NCI-H82 (cell line): ENCODE measurements at places on chromosomes 1 and 21.

DNA sequence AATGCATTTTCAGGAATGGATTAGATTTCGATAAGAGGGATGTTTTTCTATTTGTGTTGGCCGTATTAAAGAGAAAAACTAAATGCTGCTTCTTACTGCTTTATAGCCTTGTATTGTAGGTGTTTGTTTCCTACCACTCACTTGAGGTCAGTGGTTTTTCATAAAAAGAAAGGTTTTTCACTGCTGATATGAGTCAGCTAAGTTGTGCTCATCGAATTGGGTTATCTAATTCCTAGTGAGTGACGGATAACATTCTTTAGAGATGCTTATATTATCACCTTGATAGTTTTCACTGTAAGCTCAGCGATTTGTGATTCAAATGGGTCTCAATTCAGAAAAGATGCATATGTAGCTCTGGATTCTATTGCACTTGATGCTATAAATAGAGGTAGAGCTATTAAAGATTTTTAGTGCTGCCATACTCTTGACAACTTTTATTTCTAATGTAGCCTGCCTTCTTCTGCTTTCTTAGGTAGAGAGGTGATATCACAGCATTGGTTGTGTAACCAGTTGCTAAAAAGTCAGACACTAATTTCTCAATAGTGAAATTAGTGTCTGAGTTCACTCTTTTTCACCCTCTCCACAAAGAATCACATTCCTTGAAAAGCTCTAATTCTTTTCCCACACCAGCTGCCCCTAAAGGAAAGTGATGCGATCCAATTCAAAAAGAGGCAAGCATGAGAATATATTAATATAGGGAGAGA, 180.0 kb downstream of the RASAL2 start:
- no peak for DNase-seq

GRCh38 chr1:238191170-238191569, 300.4 kb upstream of the ZP4 start:
- no peak for DNase-seq

- DNase-seq, result no peak
Observed at GRCh38 chr1:201459775-201460174, 9.2 kb downstream of the PHLDA3 start.

- no peak for DNase-seq
Observed at GRCh38 chr1:2463396-2463795, 12.7 kb upstream of the PLCH2 start.

GRCh38 chr1:182995894-182996293, 27.3 kb upstream of the LAMC1 start:
- no peak for DNase-seq

GRCh38 chr1:244314921-244315559, 136.7 kb downstream of the ADSS2 start:
- no peak for DNase-seq

- no peak for DNase-seq
Observed at GRCh38 chr1:27331922-27332321, 9.9 kb upstream of the SYTL1 start.

DNA sequence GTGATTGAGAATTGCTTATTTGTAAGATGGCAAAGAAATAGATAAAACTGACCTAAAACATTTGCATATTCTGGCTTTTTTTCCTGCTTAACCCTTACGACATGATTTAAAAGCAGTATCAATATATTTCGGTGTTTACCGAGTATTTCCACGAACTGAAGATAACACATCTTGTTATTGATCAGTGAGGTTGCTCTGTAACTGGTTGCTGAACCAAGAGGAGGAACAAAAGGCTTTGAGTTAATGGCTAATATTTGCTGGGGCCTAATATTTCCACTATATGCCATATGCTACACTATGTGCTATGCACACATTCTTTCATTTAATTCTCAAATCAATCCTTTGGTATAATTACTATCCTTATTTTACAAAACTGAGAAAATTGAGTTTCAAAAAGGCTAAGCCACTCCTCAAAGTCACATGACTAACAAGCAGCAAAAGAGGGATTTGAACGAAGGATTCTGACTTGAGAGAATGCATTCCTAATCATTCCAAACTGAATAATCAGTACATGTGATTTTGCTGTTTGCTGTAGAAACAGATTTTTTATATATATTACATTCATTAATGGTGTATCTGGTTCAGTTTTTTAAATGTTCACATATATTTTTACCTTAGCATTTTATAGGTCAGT, 346.0 kb downstream of the USP25 start:
- no peak for DNase-seq

- no peak for DNase-seq
Observed at GRCh38 chr21:34795548-34796180, 126.9 kb downstream of the CLIC6 start.

- no peak for DNase-seq
Observed at GRCh38 chr1:246460406-246460805, 46.7 kb downstream of the SMYD3 start.

- DNase-seq, result no peak
Observed at GRCh38 chr21:44614161-44614631, 2.3 kb downstream of the KRTAP10-8 start.

DNA sequence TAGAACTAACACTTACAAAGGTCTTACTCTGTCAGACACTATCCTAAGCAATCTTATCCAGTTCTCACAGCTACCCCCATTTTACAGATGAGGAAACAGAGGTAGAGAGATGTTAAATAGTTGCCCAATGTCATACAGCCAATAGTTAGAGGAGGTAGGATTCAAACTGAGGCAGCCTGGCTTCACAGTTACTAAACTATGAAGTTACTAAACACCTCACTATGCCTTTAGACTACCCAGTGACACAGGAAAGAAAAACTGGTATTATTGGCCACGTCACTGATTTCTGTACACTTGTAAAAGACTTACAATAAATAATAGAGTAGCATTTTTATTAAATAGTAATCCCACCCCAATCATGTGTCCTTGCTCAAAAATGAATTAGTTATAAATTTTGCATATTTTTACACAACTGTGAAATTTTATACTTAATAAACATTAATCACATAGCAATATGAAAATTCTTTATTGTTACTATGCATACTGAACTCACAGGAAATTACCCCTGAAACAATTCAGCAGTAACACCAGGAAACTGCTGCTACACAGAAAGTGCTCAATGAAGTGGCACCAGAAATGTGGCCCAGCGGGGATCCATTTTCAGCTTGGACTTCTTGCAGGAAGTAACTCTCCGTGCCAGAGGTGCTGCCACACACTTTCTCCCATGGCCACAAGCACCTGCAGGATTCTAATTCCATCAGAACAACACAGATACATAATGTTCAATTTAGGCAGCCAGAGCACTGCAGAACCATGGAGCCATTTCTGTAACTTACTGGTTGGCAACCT, 69.4 kb downstream of the VAV3 start:
- no peak for DNase-seq

DNA sequence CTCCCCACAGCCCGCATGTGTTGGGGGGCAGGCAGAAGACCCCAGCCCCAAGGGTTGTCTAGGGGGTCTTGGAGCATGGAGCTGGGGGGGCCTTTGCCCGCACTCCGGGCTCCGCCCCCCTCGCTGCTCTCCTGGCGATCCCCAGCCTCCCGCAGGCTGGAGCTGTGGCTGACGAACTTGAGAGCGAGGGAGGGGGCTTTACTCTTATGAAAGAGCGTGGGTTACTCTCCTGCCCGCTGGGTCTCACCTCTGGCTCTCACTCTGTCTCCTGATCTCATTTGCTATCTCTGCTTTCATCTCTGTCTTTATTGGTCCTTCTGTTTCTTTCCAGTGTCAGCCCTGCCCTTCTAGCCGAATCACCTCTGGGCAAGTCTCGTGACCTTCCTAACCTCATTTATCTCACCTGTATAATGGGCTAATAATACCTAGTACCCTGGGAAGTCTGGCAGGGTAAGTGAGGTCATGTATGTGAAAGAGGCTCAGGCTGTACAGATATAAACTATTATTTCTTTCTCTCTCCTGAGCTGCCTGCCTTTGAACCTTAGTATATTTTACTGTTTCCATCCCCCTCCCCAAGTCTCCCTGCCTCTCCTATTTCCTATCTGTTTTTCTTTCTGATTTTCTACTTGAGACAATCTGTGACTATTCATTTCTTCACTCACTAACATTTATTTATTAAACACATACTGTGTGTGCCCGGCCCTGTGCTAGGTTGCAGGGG, 731 bp downstream of the EFNA4 start:
- DNase-seq, result peak; percentile 76

GRCh38 chr1:227891955-227892488, 55.7 kb downstream of the WNT9A start:
- no peak for DNase-seq

GRCh38 chr1:61978796-61979195, 215.9 kb upstream of the L1TD1 start:
- no peak for DNase-seq

- no peak for DNase-seq
Observed at GRCh38 chr1:40431385-40431784, 18.9 kb upstream of the ZFP69B start.

DNA sequence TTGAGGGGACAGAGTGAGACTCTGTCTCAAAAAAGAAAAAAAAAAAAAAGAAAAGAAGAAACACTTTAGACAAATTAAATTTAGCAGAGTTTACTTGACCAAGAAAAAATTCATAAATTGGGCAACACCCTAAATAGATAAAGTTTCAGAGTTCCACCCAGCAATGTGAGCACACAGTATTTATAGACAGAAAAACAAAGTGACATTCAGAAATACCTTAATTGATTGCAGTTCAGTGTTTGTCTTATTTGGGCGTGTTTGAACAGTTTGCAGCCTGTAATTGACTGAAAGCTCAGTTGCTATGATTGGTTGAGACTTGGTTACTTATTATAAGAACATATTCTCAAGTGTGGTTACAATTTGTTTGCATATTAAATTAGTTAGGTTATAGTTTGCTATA, 603.5 kb upstream of the NEGR1 start:
- DNase-seq, result no peak

DNA sequence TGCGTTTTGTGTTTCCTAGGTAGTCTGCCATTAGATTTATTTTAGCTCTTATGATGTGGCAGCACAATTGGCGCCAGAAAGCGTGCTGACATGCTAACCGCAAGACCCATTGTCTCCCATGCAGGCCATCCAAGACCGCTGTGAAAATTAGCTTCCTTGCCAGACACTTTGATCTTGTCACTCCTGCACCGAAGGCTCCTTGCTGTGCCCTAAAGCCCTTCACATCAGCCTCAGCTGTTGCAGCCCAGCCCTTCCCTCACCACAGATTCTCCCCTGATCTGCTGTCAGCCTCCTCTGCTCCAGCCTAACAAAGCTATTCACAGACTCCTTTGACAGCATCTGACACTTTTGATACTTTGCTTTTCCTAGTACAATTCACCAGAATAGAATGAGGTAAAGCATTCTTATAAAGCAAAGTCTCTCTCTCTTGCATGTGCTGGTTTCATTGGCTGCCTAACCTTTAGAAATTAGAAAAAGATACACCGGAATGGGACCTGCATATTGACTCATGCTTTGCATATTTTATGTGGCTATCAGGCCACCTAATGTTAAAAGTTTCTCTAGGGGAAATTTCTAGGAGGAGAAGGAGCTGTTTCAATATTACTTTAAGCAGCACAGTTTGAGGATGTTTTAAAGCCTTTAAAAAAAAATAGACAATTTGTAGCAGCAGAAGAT, 280.3 kb upstream of the FMN2 start:
- no peak for DNase-seq

DNA sequence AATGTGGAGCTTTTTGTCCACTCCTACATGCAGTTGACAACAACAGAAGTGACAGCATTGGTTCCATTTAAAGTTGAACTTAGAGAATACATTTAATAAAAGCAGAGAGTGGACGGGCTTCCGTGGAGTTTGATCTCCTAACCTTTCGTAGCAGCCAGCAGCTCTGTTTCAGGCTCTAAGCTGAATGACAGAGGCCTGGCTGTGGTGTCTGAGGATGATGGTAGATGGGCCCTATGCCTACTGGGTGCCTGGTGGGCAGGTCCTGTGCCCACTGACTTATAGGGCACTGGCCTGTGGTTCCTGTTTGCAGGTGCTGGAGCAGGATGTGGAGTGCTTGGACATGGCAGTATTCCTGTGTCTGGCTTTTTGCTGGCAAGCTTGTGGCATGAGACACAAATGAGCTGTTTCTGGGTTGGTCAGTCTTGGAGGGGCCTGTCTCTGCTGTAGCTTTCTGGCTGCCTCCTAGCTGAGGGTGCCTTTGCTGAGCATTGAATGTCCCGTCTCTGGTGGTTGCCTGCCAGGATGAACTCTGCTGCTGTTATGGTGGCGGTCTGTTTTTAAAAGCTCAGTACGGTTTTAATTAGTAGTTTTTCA, 54.6 kb downstream of the PRDM2 start:
- no peak for DNase-seq

- peak; percentile 52 for DNase-seq
Observed at GRCh38 chr1:183090391-183091006, 67.3 kb downstream of the LAMC1 start.

- no peak for DNase-seq
Observed at GRCh38 chr1:15222653-15223303, 24.2 kb upstream of the FHAD1 start.

GRCh38 chr21:34890724-34891612, 158.1 kb downstream of the RUNX1 start:
- no peak for DNase-seq

DNA sequence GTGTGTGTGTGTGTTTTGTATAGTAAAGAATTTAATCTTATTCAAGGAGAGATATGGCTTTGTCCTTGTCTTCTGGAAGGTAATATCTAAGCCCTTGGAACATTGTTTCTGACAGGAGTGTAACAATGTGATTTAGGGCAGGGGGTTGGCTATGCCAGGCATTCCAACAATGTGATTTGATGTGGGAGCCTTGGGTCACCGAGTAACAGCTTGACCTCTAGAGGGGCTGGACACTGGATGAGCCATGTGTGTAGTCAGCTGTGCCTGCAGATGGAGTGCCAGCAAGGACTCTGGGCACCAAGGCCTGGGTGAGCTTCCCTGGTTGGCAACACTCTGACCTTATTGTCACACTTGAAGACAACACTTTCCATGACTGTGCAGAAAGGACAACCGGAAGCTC, 336.1 kb upstream of the ZP4 start:
- no peak for DNase-seq

DNA sequence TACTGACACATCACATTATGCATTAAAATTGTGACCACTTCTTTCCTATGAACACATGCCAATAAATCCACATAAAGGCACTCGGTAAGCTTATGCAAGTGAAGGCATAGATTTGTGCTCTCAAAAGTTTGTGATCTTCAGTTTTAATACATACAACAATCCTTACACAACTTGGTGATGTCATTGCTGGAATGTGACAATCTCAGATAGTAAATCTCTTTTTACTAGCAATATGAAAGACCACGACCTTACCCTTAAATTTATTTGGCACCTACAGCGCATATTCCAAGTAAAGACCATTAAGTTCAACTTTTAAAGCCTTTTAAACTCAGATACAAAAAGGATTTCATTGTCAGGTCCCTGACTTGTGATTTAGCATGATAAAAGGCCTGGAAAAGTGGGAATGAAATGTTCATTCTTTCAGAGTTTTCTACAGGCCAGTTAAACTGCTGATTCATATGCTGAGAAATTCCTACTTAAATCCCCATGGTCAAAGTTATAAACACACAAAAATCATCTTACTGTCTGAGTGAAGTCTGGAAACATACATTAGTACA, 157.4 kb downstream of the SIPA1L2 start:
- no peak for DNase-seq
